ENCODE measurements at places on chromosomes 13 and 19. TPM values are rescaled to one million over a fixed set of nuclear protein-coding genes. Genes with fewer than 3 reads are reported as not detected.

Gene ZNF154
- 5.3 TPM for total RNA-seq

Gene CDADC1
- total RNA-seq: 6.1 TPM

Gene ZNF813
- total RNA-seq: 3.5 TPM

Gene ABHD13
- 5.8 TPM for total RNA-seq

Gene KLF2
- total RNA-seq: 2.8 TPM

Gene PRRG2
- total RNA-seq: 1.2 TPM

Gene ANKRD24
- total RNA-seq: 1.0 TPM

Gene PTGIR
- 6.8 TPM for total RNA-seq

Gene FPR2
- not detected for total RNA-seq

Gene SLITRK5
- total RNA-seq: 0.15 TPM

Gene DNMT1
- total RNA-seq: 44.0 TPM

Gene PTH2
- total RNA-seq: not detected

Gene MIA
- total RNA-seq: 0.83 TPM

Gene ZNF728
- 0.50 TPM for total RNA-seq

Gene ZNF543
- total RNA-seq: 9.9 TPM

Gene TMEM38A
- total RNA-seq: 5.6 TPM

Gene ZNF226
- total RNA-seq: 17.9 TPM

Gene ERCC1
- 78.7 TPM for total RNA-seq

Gene HPN
- not detected for total RNA-seq

Gene ZNF383
- 9.3 TPM for total RNA-seq

Gene CYSLTR2
- total RNA-seq: not detected

Gene RNF113B
- total RNA-seq: not detected

Gene ANGPTL8
- total RNA-seq: not detected

Gene CPAMD8
- total RNA-seq: 3.5 TPM

Gene NRTN
- 0.50 TPM for total RNA-seq

Gene ATXN8OS
- total RNA-seq: not detected

All from smooth muscle cell of trachea (primary cell).